ENCODE measurements at places on chromosomes 11 and 22. TPM values are rescaled to one million over a fixed set of nuclear protein-coding genes. Genes with fewer than 3 reads are reported as not detected.

DNA sequence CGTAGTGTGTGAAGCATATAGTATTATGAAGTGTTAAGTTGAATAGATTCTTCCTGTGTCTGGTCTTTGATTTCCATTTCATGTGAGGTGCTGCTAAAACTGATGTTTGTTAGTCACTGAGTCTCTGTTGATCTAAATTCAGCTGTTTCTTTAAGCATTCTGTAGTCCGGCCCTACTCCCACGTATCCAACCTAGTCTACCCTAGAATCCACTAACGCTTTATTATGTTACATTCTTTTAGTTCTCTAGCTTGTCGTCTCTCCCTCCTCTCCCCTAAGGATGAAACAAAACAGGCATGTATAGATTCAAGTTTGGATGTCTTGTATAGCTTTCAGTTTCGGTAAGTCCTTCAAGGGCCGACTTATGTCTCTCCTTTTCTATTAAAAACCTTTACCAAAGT, 4.1 kb downstream of the WEE1 start:
- H3K4me1 ChIP-seq, result peaks cover 14% of the 10 kb centered on the region
- no peak overlapping the region for H3K27ac ChIP-seq
- no peaks in the 10 kb centered on the region for H3K27me3 ChIP-seq
- DNase-seq, result no peak

Gene CD6
- not detected for total RNA-seq

- no peaks in the 10 kb centered on the region for H3K27me3 ChIP-seq
- H3K4me3 ChIP-seq, result no peak overlapping the region
- peaks cover 1% of the 10 kb centered on the region for H3K36me3 ChIP-seq
- DNase-seq, result no peak
- no peaks in the 10 kb centered on the region for H3K4me1 ChIP-seq
Observed at GRCh38 chr22:47804281-47804680, 1041.8 kb downstream of the TBC1D22A start.

DNA sequence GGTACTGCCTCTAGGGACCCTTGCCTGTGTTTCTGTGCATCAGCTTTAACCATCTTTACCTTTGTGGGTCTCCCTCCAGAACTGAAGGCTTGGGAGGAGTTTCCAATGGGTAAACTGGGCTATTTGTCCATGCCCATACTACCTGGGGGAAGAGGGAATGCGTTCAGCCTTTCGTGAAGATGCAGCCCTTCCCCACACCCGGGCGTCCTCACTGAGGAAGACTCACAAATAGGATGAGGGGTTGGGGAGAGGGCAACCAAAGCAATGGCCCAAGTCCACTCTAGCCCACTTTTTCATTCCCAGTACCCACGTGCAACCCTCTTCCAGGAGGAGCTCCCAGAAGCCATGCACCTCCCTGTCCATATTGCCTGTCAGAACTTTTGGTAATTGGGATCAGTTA, 61.8 kb upstream of the ADA2 start:
- H3K4me3 ChIP-seq, result no peak overlapping the region
- no peaks in the 10 kb centered on the region for H3K36me3 ChIP-seq
- no peak overlapping the region for H3K27ac ChIP-seq
- no peaks in the 10 kb centered on the region for H3K27me3 ChIP-seq

Data from SJCRH30 (cell line).